ENCODE measurements at places on chromosomes 2 and 18.

- DNase-seq, result no peak
These were observed 256.5 kb downstream of the CD226 start for GRCh38 chr18:69691008-69691760.

- no peak for DNase-seq
These were observed 12.4 kb downstream of the ALPK2 start for GRCh38 chr18:58616446-58616845.

DNA sequence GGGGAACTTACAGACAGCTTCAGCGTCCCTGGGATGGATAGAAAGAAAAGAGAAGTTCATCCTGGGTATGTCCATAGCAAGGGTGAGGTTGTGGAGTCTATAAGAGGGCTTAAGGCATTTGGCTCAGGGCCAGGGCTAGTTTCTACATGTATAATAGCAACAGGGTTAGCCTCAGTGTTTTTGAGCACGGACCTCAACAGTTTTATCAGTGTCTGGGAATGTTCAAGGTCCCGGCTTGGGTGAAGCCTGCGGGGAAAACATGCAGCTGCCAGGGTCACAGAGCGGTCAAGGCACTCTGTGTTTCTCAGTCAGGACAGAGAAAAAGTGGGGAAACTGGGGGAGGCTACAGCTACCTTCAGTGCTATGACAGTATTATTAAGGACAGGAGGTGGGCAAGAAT is 427.7 kb upstream of the HS6ST1 start:
- no peak for DNase-seq

DNA sequence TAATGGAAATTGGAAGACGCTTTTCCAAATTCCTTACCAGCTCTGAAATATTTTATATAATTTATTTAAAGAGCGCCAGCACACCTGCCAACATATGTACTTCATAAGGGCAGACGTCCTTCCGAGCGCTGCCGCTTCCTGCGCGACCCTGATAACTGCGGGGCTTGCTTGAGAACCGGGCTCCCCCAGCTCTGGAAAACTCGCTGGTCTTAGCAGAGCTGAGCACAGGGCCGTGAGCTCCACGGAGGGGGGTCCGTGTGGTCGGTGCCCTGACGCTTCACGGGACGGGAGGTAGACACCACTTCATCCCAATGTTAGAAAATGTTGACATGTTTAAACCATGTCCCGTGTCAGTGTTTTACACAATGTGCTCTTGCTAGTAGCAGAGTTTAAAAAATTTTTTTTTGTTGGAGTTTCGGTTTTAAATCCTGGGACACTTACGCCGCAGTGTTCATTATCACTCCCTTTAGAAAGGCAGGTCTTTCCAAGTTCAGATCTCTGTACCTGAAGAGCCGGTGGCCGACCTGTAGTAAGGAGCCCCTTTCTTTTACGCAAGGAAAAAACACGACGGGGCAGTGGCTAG is 1.6 kb downstream of the NFATC1 start:
- DNase-seq, result no peak

GRCh38 chr2:195570329-195570728 is 86.7 kb upstream of the SLC39A10 start:
- no peak for DNase-seq

GRCh38 chr2:145655165-145655765 is 1135.3 kb upstream of the ZEB2 start:
- DNase-seq, result no peak

GRCh38 chr2:90645-91312 is 44.5 kb upstream of the FAM110C start:
- DNase-seq, result no peak

DNA sequence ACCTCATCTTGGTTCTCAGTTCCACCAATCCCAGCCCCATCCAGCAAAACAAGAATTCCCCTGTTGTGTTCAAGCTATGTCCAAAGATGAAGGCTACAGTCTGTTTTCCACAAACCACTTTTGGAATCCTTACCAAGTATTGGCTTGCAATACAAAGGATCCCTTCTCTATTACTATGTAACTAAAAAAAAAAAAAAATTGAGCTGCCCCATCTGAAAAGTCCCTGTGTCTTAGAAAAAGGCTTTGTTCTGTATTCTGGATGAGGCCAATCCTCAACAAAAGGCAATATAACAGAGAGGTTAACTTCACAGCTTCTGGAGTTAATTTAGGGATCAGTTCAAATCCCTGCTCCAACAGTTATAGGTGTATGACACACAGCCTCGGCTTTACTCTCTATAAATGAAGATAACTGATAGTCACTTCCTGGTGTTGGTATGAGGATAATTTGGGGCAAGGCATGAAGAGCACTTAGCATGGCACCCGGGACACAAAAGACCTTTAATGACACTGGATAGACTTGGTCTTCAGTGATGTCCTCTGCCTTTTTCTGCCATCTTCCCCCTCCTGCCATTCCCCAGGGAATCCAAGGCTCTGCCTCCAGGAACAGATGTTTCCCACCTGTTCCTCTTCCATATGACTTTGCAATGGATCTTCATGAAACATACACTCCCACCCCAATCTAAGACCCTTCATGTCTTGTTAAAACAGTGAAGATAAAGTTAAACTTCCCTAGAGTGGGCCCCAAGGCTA is 61.2 kb upstream of the ATL2 start:
- no peak for DNase-seq

- DNase-seq, result no peak
These were observed 52.5 kb upstream of the SLC14A2 start for GRCh38 chr18:45562567-45563479.

GRCh38 chr2:134550566-134551164 is 168.1 kb downstream of the TMEM163 start:
- no peak for DNase-seq

All from stimulated activated naive CD8-positive, alpha-beta T cell treated with anti-CD3 and anti-CD28 coated beads, Interleukin-15, amount 100 ng/mL, for 72 hours (primary cell).